ENCODE measurements at places on chromosomes 3 and 15. TPM values are rescaled to one million over a fixed set of nuclear protein-coding genes. Genes with fewer than 3 reads are reported as not detected.

GRCh38 chr3:5264896-5265770 lies 77.6 kb downstream of the EDEM1 start:
- DNase-seq = peak; percentile 5

DNA sequence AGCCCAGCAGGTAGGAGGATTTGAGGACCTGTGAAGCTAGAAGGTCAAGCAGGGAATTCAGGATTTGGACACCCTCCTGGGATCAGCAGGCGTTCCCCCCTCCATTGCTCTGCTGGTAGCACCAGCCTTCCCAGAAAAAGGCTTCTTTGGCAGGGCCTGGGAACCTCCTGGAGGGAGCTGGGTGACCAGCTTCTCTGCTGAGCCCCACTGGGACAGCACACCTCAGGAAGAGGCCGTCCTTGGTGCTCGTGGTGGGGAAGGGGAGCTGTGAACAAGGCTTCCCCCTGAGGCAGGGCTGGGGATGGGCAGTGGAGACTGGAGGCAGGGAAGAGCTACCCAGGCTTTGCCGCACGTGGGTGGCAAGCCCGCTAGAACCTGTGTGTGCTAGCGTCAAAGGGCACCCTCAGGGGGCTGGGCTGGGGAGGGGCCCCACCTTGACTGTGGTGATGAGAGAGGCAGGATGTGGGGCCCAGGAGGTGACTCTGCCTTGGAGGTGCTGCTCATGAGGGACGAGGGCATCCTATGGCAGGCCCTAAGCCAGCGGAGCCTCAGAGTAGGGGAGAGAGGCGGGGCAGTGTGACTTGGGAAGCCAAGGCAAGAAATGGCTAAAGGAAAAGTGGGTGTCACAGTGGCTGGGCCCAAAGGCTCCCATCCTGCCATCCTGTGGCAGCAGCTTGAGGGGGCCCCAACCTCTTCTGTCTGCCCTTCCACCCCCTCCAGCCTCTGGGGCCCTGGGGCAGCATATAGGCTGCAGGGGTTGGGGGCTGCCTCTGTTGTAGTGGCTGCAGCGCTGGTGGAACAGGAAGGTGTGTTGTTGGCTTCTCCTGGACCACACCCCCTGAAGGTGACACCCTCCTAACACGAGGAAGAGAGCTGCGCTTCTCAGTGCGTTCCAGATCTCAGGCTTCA lies 20.7 kb downstream of the KLF13 start:
- DNase-seq = no peak

- DNase-seq = no peak
These were observed 175.4 kb upstream of the TP63 start for GRCh38 chr3:189455641-189456417.

- DNase-seq = peak; percentile 79
These were observed 383.1 kb upstream of the TPRG1 start for GRCh38 chr3:188788621-188789081.

DNA sequence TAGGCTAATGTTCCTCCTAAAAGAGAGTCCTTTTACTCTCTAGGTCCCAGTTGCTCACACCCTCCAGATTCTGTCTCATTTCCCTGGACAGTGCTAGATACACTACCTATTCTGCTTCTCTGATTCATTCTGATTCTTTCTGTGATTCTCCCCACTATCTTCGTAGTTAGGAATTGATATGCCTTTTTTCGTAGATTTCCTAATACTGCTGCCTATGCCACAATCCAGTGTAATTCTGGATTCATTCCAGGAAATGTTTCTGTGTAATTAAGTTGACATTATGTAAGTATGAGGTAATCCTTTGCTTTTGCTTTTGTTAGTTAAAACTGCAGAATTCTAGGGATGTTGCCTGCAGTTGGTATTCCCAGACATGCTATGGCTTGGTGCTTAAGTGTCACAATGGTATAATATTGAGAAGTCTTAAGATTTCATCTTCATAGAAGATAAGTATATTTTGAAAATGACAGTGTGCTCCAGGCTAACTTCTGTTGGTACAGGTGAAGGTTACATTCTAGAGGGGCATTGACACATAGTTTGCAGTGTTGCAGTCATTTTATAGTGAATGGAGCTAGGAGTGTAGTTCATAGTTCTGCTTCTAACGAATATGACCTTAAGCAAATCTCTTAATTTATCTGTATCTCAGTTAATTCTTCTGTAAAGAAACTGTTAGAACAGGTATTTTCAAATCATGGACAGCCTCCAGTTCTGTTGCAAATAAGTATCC lies 54.3 kb downstream of the RIOX2 start:
- peak; percentile 48 for DNase-seq

DNA sequence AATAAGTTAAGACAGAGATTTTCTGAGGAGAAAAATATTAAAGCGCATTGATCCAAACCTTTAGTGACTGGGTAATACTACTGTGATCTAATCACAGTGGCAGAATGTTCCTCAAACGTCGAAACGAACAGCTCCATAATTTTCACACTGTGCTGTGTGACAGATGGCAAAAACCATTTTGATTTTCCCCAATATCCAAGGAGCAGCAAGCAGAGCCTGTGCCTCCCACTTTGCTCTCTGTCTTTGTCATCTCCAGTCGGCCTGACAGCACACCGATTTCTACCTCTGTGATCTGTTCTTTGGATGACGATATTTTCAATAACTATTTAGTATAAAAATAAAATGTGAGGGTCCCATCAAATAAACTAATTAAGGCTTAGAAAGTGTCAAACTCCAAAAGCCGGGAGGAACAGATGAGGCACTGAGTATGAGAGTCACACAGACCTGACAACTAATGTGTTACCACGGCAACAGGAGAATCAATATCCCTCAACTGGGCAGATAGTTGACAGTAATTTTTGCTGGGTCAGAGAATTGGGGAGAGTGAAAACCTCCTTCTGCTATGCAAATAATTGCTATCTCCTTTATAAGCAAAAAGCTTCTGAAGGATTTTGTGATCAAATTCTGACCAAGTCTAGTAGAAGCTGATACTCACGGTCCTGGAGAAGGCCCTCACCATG lies 489.1 kb upstream of the CFAP20DC start:
- DNase-seq = no peak

- DNase-seq = no peak
These were observed 15.0 kb downstream of the SNAPC5 start for GRCh38 chr15:66482539-66482938.

GRCh38 chr15:25059698-25060471 lies 105.1 kb downstream of the SNRPN start:
- no peak for DNase-seq

DNA sequence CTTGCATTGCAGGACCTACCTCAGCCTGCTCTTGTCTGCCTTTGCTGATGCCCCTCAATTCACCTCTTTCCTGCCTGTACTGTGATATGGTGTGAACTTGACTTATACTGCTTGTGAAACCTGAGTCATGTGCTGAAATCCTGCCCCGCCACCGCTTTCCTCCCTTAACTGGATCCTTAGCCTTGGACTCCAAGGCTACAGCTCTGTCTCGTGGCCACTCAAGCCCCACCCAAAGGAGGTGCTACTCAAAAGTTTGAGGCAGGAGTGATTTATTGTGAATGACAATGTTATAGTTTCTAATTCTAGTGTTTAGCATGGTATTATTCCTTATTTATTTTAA lies 56.1 kb downstream of the MYZAP start:
- DNase-seq = peak; percentile 57

DNA sequence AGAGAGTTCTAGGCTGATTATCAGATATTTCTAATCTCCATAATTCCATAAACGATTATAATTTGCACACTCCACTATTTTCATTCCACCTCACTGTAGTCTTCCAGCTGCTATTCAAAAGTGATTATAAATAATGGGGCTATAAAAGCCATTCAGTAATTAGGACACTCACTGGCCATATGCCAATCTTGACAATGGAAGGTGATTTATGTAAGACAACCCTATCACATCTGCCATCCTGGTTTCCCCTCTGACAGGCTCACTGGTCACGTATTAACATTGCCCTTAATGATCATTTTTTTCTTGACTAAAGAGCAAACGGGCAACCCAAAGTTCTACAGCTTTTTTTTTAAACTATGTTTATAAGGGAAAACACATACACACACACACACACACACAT lies 402.4 kb downstream of the MAGI1 start:
- DNase-seq = no peak

GRCh38 chr3:125367403-125368230 lies 7.5 kb downstream of the ZNF148 start:
- DNase-seq = no peak

GRCh38 chr15:66938114-66938830 lies 127.1 kb upstream of the SMAD3 start:
- DNase-seq = no peak

DNA sequence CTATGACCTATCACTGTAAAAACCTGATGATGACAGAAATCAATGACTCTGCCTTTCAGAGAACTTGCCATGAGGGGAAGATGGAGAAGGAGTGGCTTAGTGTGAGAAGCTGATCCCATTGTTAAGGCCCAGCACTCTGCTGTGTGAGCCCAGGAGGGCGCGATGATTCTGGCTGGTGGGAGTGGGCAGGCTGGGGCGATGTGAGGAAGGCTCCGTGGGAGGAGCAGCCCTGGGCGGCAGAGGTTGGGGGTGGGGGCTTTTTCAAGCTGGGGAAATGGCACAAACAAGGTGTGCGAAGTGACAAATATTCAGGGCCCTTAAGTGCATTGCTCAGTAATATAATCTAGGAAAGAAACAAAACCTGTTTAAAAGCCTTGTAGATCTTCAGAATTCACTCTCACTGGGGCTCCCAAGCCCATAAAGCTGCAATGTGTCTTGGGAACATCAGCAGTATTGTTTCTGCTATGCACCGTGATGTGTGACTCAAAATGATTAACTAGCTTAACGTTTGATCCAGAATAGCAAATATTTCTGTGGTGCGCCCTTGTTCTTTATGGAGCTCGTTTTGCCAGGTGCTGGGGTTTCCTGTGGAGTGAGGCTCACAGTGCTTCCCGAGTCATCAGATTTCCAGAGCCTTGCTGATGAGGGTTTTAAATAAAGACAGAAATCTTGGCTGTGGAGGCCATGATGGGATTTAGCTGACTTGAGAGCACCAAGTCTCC lies 141.0 kb downstream of the CHDH start:
- DNase-seq = no peak

GRCh38 chr3:152269831-152270734 lies 1.4 kb downstream of the MBNL1 start:
- peak; percentile 56 for DNase-seq

- no peak for DNase-seq
These were observed 395.3 kb downstream of the GAP43 start for GRCh38 chr3:116018646-116019045.

- DNase-seq = no peak
These were observed 386.2 kb downstream of the EFHB start for GRCh38 chr3:19547665-19548464.

- DNase-seq = peak; percentile 34
These were observed 46.2 kb downstream of the CNTN6 start for GRCh38 chr3:1139071-1139470.

GRCh38 chr3:141710888-141711616 lies 27.0 kb upstream of the RNF7 start:
- peak; percentile 52 for DNase-seq

DNA sequence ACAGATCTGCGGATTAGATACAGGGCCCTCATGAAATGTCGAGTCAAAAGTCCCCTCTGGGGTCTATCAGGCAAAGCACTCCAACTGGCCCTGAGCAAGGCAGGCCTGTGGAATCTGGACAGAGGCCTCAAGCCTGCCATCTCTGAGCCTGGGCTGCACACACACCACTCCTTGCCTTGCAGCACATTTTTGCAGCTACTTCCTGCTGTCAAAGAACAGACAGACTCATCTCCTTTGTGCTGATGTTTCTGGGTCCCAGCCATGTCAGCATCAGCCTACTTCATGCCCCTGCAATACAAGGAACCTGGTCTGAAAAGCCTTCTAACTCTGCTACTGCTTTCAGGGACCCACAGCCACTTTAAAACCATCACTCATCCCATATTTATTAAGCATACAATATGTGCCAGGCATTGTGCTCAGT lies 60.6 kb upstream of the IL12A start:
- no peak for DNase-seq

DNA sequence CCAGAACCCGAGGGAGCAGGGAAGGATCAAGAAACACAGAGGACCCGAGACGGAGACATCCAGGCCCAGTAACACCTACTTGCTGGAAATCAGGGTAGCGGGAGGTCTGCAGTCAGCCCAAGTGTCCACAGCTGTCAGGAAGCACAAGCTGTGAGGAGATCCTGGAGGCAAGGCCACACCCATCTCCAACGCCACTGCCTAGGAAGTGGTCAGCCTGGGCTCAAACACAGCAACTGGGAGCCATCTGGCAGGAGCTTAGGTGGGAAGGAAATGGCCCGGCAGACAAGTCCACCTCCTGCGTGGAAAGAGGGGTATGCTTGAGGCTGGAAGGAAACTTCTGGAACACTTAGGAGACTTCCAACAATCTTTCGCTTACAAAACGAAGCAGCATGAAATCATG lies 407.1 kb downstream of the VPS13C start:
- DNase-seq = no peak

- peak; percentile 51 for DNase-seq
These were observed 36.5 kb downstream of the ANAPC13 start for GRCh38 chr3:134449277-134449676.

- peak; percentile 97 for DNase-seq
These were observed 42.1 kb downstream of the GOLGA6A start for GRCh38 chr15:74040109-74040850.

DNA sequence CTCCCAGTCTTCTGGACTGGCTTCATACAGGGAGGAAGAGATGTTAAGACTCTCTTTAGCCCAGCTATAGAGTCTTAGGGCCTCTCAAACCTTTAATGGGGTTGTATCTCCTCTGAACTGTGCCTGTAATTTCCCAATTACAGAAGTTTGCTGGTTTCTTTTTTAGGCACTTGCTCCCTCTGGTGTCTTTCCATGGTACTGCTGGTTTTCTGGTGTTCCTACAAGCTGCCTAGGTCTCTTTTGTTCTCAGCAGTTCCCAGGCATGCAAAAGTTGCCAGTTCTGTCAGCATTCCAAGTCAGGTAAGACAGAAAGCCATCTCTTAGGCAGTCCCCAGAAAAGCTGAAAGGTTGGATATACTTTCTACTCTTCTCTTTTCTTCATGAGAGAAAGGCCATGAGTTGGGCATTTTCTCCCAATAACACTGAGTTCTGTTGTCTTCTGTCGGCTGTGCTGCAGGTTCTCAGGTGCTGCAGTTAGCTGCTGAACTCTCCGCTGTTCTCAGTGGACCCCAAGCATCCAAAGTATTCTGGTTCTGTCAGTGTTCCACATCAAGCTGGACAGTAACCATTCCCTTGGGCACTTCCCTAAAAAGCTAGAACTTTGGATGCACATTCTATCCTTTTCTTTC lies 54.4 kb upstream of the EHHADH start:
- peak; percentile 69 for DNase-seq

The DNAH12 gene
- total RNA-seq = under 0.01 TPM

The NLGN1 gene
- total RNA-seq = 18.1 TPM

The DGKG gene
- total RNA-seq = under 0.01 TPM

The SLC2A2 gene
- total RNA-seq = under 0.01 TPM

The STAC gene
- 0.32 TPM for total RNA-seq

The SMCO1 gene
- total RNA-seq = under 0.01 TPM

The IMPG2 gene
- total RNA-seq = 0.32 TPM

The SERPINI1 gene
- 2.6 TPM for total RNA-seq

The LRRC3B gene
- not detected for total RNA-seq

The ZMYND10 gene
- 0.97 TPM for total RNA-seq
